Stimulated activated CD8-positive, alpha-beta memory T cell treated with anti-CD3 and anti-CD28 coated beads, Interleukin-4, amount 100 ng/mL, for 24 hours (primary cell): ENCODE measurements at places on chromosomes 2 and 18.
A peak's percentile ranks its signal among the peaks of the same experiment; 100 is the strongest.

- no peak for DNase-seq
These were observed 164.1 kb downstream of the KLHL29 start for GRCh38 chr2:23549051-23549450.

DNA sequence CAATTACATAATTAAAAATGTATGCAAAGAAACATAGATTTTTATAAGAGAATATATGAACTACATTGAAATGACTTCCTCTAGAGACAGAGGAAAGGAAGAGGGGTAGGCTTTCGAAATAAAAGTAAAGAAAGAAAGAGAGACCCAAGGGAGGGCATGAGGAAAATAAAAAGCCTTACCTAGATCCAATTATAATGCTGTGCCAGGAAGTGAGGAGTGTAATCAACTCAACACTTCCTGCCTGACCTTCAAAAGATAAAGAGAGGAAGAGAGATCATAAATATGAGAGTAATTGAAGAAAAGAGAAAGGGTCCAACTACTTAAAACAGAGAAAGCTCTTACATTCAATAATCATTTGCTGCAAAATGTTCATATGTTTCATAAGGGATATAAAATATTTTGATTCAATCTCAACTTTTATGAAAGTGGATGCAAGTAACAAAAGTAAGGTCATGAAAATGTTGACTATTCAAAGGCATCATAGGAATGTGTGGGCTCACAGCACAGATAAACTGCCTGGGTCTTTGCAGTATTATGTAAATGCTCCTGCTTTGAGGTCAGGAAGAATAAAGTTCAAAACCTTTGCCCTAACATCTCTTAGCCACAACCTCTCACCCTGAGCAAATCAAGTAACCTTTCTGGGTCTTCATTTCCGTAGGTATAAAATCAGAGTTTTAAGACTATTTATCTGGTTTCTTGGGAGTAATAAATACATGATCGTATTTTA lies 1237.7 kb downstream of the LRP1B start:
- DNase-seq: no peak

DNA sequence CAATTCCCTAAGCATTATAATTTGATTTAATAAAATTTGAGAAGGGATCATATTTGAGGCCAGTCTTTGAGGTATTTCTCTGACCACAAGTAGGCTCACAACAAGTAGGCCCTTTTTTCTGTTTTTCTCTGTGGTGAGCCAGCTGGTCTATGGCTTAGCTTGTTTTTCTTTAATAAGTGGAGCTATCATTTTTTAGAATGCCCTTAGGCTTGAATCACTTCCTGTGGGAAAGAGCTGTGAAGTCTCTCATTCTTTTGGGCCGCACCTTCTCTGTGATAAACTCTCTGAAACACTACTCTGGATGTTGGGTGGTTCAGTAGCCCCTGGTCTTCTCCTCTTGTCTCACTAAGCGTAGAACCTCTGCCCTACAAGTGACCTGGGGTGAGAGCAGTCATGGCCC lies 235.9 kb downstream of the SUCLG1 start:
- no peak for DNase-seq

DNA sequence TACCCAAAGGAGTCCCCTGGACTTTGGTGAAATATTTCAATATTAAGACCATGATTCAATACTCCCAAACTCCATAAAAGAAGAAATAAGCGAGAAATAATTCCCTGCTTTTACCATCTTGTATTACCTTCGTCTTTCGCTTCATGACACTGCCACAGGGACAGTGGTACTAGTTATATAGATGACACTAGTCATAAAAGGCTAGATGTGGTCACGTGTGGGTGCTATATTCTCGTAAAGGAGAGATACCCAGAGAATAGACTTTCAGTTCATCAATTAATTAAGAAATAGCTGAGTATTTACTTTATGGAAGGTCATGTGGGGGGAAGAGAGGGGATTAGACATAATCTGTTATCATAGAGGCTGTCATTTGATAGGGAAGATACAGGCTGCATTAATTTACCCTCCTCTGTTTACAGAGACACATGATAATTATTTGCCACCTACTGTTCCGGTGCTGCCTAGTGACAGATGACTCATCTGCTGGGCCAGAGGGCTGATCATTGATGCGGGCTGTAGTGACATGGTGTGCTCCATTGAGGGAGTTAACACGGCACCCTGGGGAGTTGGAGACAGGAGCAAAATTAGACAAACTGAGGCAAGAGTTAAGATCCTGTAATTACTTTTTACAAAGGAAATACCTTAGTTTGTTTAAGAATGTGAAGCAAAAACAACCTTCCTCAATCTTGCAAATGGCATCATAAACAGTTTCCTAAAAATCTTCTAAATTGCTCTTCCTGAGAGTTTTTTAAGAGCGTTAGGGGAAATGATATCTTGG lies 78.2 kb upstream of the ITGB6 start:
- DNase-seq: no peak

GRCh38 chr2:22483036-22483435 lies 901.9 kb upstream of the KLHL29 start:
- DNase-seq: no peak

- no peak for DNase-seq
These were observed 91.5 kb upstream of the SLC8A1 start for GRCh38 chr2:40543381-40543780.

- no peak for DNase-seq
These were observed 507.6 kb downstream of the SUCLG1 start for GRCh38 chr2:83951378-83951947.

GRCh38 chr2:20667531-20668401 lies 822 bp downstream of the GDF7 start:
- DNase-seq: no peak

GRCh38 chr18:8858888-8859511 lies 153.6 kb downstream of the MTCL1 start:
- DNase-seq: no peak

GRCh38 chr2:42140496-42140895 lies 28.7 kb upstream of the EML4 start:
- DNase-seq: no peak

GRCh38 chr2:206935991-206936842 lies 3.1 kb upstream of the CPO start:
- DNase-seq: no peak

- DNase-seq: no peak
These were observed 56.9 kb upstream of the SMAD2 start for GRCh38 chr18:47987388-47987699.

GRCh38 chr2:161208527-161209139 lies 48.4 kb downstream of the TANK start:
- DNase-seq: no peak

DNA sequence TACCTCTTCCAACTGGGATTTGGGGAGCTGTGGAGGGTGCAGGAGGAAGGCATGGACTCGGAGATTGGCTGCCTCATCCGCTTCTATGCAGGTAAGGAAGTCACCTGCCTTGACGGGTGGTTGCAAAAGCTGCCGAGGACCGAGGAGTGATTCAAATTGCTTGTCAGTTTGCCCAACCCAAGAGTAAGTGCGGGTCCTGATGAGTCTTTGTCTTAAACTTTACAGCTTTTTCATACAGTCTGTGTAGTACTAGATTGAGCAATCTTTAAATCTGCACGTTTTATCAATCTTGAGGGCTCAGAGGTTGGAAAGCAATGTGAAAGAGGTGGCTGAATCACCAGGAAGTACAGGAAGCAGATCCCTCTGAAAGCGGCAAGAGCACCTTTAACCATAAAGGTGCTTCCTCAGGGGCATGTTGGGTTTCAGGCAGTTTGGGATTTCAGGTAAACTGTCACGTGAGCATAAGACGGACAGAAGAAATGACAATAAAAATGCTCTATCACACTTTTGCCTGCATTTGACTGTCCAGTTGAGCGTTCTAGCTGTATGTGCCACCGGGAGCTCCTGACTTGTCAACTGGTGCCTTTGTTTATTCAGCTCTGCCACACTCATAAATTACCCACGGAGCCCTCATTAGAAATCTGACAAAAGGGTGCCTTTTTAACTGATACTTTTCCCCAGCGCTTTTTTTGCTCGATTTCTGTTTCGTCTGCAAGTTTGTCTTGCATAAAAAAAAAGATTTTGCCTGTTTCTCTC lies 2.0 kb downstream of the PHLPP1 start:
- DNase-seq: no peak

DNA sequence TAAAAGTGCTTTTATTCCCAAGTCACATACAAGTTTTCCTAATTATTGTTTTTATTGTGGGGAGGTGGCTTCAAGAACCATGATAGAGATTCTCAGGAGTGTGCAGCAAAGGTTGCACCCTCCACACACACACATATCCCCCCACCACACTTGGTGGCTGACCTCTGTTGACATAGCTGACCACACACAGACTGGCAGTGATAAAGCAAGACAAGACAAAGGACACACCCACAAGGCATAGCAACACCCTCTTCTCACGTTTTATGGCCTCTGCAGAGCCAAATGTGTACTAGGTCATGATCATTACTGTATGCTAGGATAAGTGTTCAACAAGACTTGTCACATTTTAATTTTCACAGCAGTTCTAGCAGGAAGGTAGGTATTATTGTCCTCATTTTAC lies 143.0 kb upstream of the EPC2 start:
- DNase-seq: no peak

- DNase-seq: no peak
These were observed 1.9 kb upstream of the ST3GAL5 start for GRCh38 chr2:85890522-85891176.

DNA sequence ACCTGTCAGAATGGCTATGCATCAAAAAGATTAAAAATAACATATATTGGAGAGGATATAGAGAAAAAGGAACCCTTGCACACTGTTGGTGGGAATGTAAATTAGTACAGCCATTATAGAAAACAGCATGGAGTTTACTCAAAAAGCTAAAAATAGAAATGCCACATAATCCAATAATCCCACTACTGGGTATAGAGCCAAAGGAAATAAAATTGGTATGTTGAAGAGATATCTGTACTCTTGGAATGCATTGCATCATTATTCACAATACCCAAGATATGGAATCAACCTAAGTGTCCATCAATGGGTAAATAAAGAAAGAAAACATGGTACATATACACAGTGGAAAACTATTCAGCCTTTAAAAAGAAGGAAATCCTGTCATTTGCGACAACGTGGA lies 77.2 kb downstream of the C1D start:
- DNase-seq: no peak

GRCh38 chr2:6159606-6160005 lies 467.4 kb downstream of the SOX11 start:
- DNase-seq: no peak

GRCh38 chr2:33788044-33788443 lies 188.9 kb upstream of the FAM98A start:
- DNase-seq: no peak

DNA sequence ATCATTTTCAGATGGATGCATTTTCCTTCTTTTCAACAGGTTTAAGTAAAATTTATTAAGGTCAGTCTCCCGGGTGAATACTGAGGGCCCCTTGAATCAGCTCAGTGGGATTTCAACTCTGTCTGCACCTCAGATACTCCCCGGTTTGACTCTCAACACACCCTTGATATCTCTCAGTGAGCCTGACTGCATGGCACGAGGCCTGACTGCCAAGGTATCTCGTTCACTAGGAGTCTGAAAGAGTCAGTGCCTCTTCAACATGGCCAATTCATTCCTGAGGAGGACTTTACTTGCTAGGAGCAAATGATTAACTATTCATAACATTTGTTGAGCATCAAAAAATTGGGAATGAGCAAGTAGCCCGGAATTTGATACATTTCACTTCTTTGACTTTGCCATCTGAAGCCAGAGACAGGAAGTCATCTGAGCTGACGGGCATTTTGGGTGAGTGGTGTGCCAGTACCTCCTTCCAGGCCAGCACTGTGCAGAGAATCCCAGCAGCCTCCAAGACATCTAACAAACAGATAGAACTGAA lies 81.0 kb downstream of the VAPA start:
- DNase-seq: no peak

- no peak for DNase-seq
These were observed 80.5 kb downstream of the HAUS1 start for GRCh38 chr18:46184727-46185126.

DNA sequence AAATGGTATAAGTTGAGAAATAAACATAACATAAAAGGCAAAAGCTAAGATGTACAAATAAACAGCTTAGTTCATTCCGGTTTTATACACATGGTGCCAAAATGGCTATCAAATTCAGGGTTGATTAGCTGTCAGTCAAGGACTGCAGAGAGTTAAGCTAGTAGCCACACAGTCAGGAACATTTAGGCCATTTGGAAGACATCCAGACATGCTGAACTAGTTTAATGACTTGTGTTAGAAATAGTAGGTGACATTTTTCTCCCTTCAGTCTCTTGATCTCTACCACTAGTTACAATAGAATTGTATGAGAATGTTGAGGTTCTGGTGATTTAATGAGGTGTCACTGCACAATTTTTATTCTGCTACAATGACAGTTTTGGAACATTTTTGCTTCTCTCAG lies 394.4 kb upstream of the SPHKAP start:
- DNase-seq: no peak

- DNase-seq: peak; percentile 30
These were observed 57.3 kb upstream of the ALPP start for GRCh38 chr2:232321156-232321816.

DNA sequence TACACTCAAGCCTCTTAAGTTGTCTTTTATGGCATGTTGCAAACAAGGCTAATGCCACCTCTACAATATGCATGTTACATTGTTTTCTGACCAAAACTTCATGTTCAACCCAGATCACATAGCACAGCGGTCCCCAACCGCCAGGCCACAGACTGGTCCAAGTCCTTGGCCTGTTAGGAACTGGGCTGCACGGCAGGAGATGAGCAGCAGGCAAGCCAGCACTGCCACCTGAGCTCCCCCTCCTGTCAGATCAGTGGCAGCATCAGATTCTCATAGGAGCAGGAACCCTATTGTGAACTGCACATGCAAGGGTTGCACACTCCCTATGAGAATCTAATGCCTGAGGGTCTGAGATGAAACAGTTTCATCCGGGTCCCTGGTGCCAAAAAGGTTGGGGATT lies 324.8 kb upstream of the CHAC2 start:
- DNase-seq: no peak

DNA sequence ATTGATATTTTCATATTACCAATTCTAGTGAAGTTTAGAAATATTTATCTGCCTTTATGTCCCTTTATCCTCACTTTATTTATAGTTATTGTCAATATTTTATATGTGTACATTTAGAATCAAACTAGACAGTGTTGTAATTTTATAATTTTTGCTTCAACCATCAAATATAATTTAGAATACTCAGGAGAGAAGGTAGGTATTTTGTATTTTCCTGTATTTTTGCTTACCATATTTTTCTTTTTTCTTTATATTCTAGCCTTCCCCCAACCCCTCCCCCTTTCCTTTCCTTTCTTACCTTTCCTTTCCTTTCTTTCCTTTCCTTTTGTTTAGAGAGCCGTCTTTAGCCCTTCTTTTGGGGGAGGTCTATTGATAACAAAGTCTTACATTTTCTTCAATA lies 140.2 kb downstream of the LRRTM1 start:
- DNase-seq: no peak

DNA sequence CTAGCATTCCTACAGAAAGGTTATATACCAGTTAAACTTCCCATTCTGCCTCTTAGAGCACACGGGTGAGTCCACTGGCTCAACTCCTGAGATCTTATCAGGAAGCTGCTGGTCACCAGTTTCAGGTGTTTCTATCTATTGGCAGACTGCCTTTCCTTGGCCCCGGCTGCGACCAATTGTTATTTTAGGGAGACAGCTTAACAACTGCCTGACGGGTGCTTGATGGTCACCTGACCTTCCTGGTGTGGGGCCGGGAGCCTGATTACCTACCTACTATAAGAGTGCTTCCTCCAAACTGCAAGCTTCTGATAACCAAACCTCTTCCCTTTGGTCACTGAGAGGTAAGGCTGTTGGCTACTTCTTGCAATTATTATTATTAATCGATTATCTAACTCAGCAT lies 122.1 kb upstream of the XIRP2 start:
- DNase-seq: no peak

GRCh38 chr2:54986264-54986663 lies 64.0 kb downstream of the RTN4 start:
- DNase-seq: no peak
